ENCODE measurements at places on chromosomes 12 and 14. TPM values are rescaled to one million over a fixed set of nuclear protein-coding genes. Genes with fewer than 3 reads are reported as not detected.

Gene TMEM132C
- 0.25 TPM for total RNA-seq

DNA sequence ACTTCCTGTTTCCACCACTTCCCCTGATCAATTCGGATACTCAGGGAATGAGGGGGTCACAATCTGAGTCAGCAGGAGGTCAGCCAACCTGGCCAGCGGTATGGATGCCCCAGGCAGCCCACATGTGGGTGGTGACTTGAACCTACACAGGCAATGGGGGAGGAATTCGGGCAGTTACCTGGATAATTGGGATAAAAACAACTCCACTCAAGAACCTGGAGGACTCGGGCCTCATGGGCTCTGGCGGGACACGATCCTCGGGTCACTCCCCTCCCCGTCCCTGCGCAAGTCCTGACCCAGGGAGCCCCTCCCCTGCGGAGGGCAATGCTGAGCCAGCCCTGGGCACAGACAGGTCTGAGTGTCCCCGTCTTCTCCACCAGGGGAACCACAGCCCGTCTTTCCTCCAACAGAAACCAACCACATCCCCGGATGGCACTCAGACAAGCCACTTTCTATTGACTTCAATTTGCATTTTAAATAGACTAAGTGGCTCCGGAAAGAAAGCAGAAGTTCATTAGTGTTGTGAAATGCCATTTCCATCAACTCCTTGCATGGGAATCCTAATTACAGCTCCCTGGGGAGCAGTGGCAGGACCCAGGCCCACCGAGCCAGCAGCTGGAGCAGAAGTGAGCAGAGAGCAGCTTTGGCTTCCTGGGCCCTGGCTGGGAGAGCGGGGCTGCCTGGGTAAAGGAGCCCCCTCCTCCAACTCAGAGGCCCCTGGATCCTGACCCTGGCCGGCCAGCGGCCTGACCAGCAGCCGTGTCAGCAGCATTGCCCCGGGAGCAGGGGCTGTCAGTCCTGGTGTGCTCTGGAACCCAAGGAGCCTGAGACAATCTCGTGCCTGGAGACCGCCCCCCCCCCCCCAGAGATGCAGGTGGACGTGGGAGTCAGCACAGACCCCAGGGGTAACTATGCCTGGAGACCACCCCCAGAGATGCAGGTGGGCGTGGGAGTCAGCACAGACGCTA, 374.1 kb downstream of the ADGRD1 start:
- no peak for DNase-seq

- no peak for DNase-seq
These were observed 13.4 kb upstream of the FRMD6 start for GRCh38 chr14:51638071-51638944.

GRCh38 chr12:68876461-68876860, 56.5 kb downstream of the CPM start:
- DNase-seq: no peak

Gene CLEC2A
- total RNA-seq: not detected

GRCh38 chr12:62164036-62164435, 96.2 kb upstream of the USP15 start:
- no peak for DNase-seq

GRCh38 chr12:26266881-26267280, 71.5 kb downstream of the SSPN start:
- DNase-seq: no peak

GRCh38 chr12:48938805-48939204, 13.5 kb upstream of the FKBP11 start:
- no peak for DNase-seq

DNA sequence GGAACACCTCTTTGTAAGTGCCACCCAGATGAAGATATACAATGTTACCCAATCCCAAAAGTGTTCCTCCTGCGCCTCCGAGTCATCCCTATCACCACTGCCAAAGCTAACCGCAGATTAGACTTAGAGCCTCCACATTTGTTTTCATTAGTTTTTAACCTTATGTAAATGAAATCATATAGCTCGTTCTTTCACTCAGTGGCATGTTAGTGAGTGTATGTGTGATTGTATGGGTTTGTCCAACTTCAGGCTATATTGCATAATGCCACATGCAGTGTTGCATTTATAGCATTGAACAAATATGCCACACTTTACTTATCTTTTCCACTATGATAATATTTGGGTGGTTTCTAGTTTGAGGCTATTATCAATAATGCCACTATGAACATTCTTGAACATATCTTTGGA, 18.0 kb downstream of the MAP1LC3B2 start:
- DNase-seq: no peak

DNA sequence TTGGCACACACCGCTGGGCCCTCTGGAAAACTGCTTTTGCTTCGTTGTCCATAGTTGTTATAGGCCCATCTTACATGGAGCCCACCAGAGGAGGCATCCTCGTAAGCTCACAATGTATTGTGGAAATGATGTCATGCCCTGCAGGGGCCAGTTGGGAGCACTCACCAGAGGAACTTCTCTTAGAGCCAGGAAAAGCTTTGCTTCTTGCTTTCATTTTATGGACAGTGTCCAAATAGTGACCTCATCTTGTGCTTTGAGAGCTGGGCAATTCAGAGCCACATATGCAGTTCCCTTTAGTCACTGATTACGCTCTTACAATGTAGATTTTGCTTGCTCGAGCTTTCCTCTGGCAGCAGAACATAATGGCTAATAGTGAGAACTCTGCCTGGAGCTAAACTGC, 275.6 kb downstream of the AACS start:
- DNase-seq: peak; percentile 37

- no peak for DNase-seq
These were observed 7.2 kb upstream of the SDR9C7 start for GRCh38 chr12:56941299-56942017.

DNA sequence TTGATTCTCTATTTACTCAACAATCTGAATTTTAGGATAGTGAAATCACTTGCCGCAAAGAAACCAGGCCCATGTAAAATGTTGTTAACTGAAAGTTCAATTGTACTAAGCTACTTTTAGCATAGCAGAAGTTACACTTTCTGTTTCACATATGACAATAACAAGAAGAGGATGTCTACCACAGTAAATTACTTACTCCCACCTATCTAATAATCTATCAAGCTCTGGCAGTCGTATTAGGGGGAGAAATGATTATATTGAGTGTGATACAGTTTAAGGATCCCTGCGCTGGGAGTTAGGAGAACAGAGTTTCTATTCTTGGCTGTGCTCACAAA, 66.5 kb upstream of the CAND1 start:
- no peak for DNase-seq

GRCh38 chr14:76811561-76811960, 1.1 kb downstream of the ANGEL1 start:
- no peak for DNase-seq

DNA sequence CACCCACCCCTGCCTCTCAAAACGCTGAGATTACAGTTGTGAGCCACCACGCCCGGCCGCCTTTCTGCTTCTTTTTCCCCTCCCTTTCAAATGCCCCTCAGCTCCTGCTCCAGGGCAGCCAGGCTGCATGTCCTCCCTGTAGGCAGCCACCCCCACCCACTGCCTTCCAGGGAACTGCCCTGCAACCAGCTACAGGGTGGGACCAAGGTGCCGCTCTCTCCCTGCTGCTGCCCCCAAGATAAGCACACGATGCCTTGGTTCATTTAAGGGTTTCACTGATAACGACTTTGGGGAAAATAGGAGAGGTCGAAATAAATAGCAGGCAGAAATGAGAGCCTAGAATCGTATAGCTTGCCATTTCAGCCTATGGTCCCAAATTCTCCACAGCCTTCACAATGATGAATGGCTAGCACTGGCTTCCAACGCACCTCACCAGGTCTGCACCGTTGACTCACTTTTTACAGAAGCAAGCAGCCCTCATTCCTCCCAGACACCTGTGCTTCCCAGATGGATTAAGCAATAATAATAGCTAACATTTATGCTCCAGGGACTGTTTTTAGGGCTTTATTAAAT, 40.7 kb downstream of the ATG14 start:
- DNase-seq: no peak

- DNase-seq: no peak
These were observed 115.7 kb downstream of the BEGAIN start for GRCh38 chr14:100471441-100472093.

GRCh38 chr14:104693482-104694431, 4.3 kb downstream of the INF2 start:
- no peak for DNase-seq

Gene GAS2L3
- 56.0 TPM for total RNA-seq

DNA sequence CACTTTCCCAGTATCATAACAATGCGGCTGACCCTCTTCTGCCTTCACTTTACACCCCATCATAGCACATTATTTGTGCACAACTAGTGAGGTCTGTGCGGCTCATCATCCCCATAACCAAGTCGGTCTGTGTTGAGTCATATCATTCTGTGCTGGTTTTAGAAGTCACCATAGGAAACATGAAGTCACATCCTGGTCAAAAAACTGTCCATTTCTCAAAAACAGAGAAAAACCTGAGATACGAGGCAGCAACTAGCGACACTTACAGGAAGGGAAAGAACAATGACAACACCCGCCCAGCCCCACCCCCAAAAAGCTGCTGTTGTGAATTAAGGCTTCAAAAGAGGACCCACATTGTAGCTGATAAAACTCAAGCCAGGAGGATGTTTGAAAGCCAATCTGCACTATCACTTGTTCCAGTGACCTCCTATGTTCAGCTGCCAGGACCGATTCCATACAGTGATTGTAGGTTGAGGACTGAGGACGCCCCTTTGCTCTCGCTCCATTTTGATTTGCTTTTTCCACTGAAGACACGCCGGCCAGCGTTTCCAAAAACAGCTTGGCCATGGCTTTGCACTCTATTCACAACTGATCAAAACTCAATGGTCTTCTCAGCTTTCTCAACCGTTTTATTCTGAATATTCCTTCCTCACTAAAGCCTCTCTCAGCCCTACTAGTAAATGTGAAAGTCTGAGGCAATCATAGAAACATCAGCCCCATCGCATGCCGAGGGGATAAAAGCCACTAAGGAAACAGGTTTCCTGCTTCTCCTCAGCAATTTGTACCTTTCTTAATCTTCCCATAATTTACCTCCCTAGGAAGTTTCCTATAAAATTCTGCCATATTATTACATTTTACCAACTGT, 87.5 kb downstream of the DUSP16 start:
- no peak for DNase-seq

DNA sequence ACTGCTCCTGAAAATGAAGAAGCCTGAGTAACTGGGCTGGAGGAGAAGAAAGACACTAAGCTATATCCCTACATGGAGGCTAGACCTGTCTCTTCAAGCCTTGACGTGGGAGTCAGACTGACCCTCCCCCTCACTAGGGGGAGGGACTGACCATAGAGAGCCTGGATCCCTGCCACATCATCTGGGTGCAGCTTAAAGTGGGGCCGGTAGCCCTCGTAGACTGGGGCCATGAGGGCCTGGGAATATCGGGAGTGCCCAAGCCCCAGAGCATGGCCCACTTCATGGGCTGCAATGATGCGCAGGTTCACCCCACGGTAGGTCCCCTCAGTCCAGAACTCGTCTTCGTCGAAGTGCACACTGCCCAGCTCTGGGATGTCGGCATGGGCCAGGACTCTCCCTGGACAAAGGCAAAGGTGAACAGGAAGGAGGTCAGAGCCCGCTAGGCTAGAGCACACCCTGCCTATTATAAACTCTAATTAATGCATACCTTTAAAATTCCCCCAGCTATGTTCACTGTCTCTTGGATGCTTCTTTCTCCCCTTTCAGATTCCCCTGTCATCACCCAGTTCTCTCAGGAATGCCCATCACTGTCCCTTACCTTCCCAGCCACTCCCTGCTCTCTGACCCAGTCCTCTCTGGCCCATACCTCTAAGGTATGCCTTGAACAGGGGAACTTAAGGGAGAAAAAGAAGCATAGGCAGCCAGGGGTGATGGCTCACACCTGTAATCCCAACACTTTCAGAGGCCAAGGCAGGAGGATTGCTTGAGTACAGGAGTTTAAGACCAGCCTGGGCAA, 3.2 kb downstream of the MMP19 start:
- no peak for DNase-seq

- peak; percentile 42 for DNase-seq
These were observed 14.9 kb upstream of the TAC3 start for GRCh38 chr12:57031138-57031725.

Gene ASCL1
- total RNA-seq: 0.17 TPM

- no peak for DNase-seq
These were observed 717.3 kb downstream of the TRHDE start for GRCh38 chr12:72989458-72989947.

- DNase-seq: no peak
These were observed 104.3 kb upstream of the MAX start for GRCh38 chr14:65206448-65207096.

GRCh38 chr14:92657457-92658142, 90.8 kb downstream of the LGMN start:
- DNase-seq: no peak

DNA sequence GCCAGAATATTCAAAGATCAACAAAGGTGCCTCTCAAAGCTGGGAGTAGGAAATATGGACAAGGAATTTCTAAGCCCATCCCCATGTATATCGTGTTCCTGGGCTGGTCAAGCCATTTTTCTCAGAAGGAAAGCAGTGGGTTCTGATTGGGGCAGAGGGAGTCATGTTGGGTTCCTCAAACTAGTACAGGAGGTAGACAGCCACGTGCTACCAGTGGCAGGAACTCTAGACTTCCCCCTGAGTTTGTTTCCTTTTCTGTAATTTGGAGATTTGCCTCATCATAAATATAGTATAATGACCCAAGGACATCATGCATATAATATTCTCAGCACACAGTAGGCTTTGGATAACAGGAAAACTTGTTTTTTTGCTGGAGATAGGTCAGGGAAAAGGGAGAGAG, 16.4 kb upstream of the PLEKHH1 start:
- DNase-seq: no peak

Gene KCNA5
- total RNA-seq: 0.11 TPM

DNA sequence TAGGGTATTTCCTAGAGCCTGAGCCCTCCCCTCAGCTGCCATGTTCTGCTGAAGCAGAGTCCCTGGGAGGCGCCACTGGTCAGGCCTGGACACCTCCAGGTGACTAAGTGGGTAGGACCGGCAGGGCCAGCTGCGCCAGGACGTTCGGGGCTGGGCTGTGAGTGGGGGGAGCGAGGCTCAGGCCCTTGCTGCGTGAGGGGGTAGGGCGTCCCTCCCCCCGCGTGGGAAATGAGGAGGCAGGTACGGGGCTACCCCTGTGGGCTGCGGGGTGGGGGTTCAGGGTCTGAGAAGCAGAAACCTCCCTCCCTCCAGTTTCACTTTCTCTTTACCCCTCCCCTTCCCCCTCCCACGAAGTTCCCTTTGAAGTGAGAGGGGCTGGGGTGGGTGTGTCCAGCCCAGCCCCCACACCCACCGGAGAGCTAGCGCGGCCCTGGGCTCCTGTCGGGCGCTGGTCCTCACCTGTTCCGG, 22.1 kb upstream of the KIF26A start:
- DNase-seq: peak; percentile 31

DNA sequence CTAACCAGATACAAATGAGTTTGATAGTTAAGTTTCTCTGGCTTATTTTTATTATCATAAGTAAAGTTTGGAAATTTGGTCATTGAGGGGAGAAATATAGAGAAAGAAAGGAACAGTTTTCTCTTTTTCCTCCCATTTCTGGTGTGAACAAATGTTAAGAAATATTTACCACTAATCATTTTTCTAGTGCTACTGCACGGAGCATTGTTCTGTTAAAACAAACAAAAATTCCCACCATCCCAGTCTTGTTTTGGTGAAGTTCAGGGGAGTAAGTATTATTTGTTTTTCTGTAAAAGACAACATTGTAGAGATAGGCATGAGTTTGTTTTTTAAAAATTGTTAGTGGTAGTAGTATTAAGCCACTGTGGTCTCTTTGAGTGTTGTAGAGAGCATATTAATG, 135.3 kb downstream of the FGD4 start:
- DNase-seq: no peak

Gene SLCO1A2
- total RNA-seq: not detected

GRCh38 chr14:33545696-33546095, 405.2 kb downstream of the EGLN3 start:
- DNase-seq: no peak

- DNase-seq: no peak
These were observed 5.8 kb upstream of the ITFG2 start for GRCh38 chr12:2806700-2807099.

- peak; percentile 50 for DNase-seq
These were observed 2.2 kb downstream of the CYP27B1 start for GRCh38 chr12:57764662-57765002.

Measured in colonic mucosa (tissue), 4 donors.